ENCODE measurements at places on chromosomes 6 and 20.

DNA sequence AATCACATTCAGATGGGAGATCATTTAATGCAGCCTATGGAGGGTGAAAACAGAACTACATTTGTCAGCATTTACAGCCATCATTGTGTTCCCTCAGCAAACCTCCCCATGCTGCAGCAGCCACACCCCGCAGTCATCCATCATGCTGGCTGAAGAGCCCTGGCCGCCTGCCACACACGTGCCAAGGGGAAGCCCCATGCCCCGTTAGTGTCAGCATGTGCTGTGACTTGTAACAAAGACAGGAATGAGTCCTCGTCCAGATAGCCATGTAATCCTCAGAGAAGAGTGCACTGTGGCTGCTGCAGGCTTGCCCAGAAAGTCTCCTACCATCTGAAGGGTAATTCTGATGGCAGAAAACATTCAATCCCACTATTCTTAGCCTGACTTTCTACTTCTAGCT, 1097.8 kb downstream of the KIF16B start:
- DNase-seq = no peak

DNA sequence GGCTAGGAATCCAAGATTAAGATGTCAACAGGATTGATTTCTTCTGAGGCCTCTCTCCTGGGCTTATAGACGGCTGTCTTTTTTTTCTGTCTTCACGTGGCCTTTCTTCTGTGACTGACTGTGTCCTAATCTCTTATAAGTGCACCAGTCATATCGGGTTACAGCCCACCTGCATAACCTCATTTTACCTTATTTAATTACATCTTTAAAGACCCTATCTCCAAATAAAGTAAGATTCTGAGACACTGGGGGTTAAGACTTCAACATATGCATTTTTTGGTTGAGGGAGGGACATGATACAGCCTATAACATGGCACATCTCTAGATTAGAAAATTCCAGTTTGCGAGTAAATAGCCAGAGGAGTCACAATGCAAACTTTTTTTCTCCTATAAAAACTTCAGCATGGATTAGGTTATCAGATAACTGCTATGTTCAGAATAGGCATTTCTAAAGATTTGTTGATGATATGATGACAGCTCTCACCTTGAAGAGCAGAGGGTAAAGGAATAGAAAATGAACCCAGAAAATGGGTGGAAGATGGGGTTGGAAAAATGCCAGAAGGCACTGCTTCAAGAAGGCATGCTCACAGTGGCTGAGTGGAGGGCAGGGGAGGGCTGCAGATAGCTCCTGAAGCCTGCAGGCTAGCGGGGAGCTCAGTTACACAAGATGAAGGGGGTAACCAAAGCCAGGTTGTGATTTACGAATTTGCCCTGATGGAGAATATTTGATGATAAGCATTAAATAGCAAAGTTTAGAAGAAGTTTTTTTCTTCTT, 8.7 kb upstream of the PDE7B start:
- DNase-seq = no peak

- DNase-seq = no peak
Measured at GRCh38 chr6:2480267-2480966, 235.0 kb upstream of the GMDS start.

DNA sequence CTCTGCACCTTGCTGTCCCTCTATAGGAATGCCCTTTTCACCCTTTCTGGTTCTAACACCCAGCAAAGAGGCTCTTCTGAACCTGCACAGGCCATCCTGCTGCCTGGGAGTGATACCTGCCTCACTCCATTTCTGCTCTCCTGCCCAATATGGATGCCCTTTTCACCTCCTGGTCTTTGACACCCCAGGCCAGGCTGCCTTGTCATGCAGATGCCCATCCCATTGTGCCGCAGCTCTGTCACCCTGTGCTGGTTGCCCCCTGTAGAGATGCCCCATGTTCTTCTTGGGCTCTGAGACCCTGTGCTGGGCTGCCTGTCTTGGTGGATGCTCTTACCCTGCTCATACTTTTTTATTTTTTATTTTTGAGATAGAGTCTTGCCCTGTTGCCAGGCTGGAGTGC, 95.3 kb downstream of the CDKAL1 start:
- no peak for DNase-seq

- DNase-seq = no peak
Measured at GRCh38 chr6:169639653-169640278, 62.1 kb downstream of the WDR27 start.

- no peak for DNase-seq
Measured at GRCh38 chr20:53162251-53162835, 190.2 kb downstream of the TSHZ2 start.

GRCh38 chr20:52439375-52439774, 247.8 kb upstream of the ZFP64 start:
- DNase-seq = no peak

GRCh38 chr20:10522328-10522727, 87.2 kb downstream of the SLX4IP start:
- DNase-seq = no peak
